ENCODE measurements at places on chromosomes 1 and 21.
A peak's percentile ranks its signal among the peaks of the same experiment; 100 is the strongest.

DNA sequence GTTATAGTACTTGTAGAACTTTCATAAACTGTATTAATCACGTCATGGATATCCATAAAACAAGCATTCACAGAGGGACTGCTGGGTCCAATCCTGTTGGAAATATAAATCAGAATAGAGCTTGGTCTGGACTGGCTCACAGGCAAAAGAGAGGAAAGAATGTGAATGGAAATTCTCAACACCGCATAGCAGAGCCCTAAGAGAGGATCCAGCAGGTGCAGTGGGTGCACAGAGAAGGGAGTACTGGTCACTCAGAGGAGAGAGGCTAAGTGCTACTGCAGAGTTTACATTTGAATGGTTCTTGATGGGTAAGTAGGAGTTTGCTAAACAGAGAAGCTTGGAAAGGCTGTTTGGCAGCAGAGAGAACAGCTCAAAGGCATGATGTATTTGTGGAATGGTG, 231.7 kb downstream of the PAPPA2 start:
- no peak for DNase-seq

GRCh38 chr1:155451199-155451598, 111.4 kb downstream of the ASH1L start:
- no peak for DNase-seq

DNA sequence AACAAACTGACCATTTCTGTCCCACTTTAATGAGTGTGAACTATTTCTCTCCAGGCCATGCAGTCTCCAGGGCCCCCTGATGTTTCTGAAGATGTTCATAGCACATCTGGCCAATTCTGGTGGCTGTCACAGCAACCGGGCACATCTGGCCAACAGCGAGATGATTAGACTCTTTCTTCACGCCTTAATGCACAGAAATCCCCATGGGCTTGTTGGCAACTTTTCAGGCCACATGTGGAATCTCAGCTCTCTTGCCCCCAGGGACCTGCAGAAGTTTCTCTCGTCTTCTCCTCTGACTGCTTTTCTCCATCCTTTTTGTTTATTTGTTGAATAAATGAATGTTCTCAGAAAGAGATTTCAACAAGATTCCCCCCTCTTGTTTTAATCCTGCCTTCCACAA, 71.2 kb upstream of the HMGB4 start:
- no peak for DNase-seq

DNA sequence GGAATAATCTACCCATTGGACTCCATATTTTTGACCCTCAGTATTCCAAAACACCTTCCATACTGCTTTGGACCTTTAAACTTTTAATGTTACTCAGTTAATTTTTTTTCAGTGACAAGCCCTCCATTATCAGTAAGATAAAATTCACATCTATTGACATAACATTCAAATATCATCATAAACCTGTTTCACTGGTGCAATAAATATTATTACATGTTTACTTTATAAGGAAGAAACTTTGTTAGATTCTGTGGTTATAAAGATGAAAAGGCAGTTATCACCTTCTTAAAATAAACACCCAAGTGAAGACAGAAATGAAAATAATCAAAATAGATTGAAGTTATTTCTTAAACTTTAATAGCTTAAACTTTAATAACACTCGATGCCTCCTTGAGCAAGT, 758.5 kb upstream of the ADGRL2 start:
- DNase-seq = no peak

GRCh38 chr1:178371933-178372388, 124.8 kb downstream of the CLEC20A start:
- no peak for DNase-seq

- DNase-seq = no peak
Observed at GRCh38 chr1:172882791-172883386, 167.9 kb downstream of the TNFSF18 start.

DNA sequence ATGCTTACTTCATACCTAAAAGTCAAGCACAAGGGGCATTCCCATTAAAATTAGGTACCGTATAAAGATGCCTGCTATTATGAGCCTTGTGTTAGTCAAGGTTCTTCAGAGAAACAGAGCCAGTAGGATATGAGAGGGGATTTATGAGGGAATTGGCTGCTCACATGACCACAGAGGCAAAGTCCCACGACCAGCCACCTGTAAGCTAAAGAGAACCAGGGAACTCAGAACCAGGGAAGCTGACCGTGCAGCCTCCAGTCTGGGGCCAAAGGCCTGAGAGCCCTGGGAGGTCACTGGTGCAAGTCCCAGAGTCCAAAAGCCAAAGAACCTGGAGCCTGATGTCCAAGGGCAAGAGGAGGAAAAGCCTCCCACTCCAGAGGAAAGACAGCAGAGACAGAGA, 20.0 kb downstream of the PIGM start:
- DNase-seq = no peak

DNA sequence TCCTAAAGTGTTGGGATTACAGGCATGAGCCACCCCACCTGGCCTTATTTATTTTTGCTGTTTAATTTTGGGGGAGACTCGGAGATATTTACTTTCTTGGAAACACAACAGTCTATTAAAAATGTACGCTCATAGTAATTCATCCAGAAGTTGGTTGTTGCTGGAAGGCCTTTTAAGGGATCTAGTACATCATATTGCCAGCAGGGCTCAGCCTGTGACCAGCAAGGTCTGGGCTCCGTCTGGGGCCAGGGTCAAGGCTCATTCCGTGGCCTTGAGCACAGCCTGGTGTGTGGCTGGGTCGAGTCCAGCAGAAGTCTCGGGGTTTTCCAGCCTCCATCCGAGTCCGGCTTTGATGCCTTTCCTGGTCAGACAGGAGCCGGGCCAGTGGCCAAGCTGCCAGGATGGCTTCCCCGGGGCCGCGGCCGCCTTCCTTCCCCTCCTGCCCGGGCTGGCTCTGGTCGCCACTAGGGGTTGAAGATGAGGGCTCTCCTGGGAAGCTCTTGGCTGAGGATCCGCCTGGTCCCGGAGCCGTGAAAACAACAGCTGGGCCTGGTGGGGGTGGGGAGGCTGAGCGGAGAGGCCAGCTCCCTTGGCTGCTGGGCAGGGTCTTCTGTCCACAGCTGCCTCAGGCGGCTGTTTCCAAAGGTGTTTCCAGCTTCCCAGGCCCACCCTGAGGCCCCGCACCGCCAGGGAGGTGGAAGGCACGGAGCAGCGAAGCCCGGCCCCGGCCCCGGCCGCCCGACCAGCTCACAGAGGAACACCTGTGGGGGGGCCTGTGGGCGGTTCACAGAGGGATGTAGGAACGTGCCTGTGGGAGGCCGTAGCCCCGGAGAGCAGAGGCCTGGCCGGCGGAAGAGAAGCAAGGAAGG, 5.1 kb upstream of the VWA1 start:
- DNase-seq = no peak

DNA sequence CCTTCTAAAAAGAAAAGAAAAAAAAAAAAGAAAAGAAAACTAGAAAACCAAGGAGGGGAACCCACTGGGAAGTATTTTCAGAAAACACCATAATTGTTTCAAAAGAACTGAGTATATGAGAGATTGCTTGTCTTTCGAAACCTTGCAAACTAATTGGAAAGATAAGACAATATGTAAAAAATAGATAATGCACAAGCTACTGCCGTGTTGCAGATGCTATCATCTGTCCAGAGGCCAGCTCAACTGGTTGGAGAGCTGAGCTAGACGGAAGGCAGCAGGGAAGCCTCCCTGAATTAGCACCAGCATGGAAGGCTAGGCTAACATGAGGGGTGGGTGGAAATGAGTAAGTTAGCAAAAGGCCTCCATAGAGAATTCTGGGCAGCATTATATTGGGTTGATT, 16.2 kb upstream of the CACHD1 start:
- no peak for DNase-seq

DNA sequence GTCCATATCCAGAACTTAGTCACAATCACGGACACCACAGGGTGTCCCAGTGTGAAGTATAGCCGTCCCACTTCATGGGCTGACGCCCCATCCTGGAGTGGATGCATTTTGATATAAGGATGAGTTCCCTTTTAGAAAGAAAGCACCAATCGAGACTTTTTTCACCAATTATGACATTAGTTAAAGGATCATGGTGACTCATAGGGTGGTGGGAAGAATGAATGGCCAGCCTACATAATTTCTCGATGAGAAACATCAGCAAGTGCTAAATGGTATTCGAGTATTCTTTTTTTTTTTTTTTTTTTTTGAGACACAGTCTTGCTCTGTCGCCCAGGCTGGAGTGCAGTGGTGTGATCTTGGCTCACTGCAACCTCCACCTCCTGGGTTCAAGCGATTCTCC, 38.5 kb upstream of the USP1 start:
- no peak for DNase-seq

DNA sequence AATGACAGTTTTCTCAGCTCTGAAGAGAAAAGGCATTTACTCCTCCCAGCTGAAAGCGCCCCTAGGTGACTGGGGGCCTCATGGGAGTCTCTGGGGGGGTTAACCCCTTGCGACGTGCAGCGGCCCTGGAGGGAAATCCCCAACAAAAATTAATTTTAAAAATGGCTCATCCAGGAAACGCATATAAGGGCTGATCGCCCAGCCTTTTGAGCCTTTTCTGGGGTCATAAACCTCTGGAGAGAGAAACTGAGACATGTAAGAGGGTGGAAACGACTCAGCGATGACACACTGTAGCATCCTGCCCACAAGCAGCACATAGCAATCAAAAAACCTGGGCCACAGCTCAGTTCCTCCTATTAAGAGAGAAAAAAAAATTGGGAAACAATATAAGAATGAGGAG, 20.4 kb upstream of the HPDL start:
- no peak for DNase-seq

DNA sequence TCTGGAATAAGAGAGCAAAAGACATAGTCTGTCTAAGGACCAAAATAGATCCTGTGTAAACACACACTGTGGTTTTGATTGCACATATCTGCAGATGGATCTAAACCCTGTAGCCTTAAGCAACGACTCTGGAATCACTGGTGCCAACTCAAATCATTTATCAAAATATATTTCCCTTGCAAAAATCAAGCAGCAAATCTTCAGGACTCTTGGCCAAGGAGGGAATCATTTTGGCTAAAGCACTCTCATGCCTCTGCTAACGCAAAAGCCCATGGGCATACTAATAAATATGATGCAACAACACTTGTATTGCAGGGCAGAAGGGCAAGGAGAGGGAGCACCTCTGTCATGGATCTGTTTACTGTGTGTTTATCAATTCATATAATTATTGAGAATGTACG, 155.4 kb upstream of the DUSP10 start:
- DNase-seq = no peak

DNA sequence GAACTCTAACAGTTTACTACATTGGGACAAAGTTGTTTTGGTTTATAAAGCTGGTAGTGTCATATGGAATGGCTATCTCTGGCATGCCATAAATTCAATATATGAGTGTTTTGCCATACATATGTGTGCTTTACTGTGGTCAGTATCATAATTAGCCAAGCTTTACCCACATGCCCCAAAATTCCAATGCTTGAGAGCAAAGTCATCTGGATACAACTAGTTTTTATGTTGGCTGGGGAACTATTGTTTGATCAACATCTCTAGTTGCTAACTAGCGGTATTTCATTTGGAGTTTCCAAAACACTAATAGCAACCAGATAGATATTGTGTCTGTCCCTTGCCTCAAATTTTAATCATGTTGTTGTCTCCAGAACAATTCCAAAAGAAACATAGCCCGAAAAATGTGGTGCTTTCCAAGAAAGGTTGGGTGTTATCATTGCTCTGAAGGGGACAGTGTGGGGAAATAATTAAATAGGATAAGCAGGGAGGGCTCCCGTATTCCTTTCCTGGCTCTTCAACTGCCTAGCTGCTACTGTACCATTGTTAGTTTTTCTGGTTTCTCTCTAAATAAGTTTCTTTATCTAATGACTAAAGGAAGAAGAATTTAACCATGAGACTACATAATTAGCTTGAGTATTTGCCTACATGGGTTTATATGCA, 136.1 kb downstream of the TGFB2 start:
- DNase-seq = no peak

DNA sequence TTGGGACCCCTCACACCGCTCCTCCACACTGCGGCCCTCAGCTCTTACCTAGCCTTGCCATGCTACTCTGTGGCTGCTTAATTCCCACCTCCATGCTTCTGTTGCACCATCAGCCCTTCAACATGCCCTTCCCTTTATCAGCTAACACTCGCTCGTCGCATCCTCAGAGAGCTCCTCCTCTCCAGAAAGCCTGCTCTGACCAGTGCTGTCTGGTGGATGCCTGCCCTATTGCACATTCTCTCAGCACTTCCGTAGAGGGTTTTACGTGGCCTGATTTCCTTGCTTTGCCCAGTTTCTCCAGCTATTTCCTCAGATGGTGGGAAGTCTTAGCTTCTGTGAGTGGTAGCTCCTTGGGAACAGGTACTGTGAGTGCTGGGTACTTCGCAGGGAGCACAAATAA, 10.3 kb upstream of the LAD1 start:
- DNase-seq = no peak

DNA sequence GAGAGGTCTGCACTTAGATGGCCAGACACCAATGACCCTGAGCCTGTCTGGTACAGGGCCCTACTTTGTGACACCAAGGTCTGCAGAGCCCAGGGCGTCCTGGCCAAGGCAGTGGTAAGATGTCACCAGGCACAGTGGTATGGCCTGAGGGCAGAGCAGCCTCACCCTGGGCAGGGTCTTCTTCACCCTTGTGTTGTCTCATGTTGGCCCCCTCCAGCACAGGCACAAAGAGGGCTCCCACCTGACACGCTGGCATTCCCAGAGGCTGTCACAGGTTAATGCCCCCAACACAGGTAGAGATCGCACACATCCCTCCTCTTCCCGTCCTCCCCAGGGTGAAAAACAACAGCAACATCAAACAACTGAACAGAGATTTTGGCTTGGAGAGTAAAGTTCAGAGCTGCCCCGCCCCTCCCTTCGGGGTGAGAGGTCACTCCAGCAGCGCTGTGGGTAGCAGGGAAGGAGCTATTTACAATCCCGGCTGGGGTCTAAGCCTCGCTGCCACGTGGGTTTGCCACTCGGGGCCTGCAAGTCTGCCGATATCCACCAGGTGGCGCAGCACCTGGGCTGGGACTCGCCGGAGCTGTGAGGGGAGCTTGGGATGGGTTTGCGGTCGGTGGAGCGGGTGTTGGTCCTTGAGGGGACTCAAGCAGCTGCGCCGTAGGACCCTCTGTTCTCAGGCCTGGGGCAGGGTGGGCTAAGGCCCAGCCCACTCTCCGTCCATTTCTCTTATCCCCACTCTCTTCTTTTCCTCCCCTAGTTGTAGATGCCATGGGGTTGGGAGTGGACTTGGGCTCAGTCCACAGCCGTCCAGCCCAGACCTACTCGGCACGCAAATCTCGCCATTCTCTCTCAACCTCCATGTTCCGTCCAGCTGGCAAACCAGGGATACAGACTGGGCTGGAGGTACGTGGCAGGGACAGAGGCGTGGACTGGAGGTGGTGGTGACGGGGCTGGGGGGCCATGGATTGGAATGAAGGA, 12.7 kb downstream of the EFNA3 start:
- peak; percentile 75 for DNase-seq

DNA sequence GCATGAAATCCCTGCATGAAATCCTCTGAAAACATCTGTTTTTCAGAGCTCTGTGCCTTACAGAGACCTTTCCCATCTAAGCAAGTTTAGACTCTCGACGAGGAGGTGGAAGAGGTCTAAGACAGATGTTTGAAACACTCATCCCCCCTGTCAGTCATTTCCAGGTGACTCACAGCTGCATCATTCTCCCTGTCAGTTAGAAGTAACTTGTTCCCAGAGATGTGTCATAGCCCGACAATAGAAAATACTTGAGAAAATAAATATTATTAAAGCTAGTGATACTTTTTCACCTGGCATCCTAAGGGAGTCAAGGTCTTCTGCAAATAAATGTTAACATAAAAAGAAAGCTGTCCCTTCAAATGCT, 41.6 kb upstream of the SEC16B start:
- no peak for DNase-seq

- DNase-seq = no peak
Observed at GRCh38 chr1:76503736-76504135, 363.5 kb upstream of the ST6GALNAC5 start.

- DNase-seq = no peak
Observed at GRCh38 chr1:248376916-248377315, 1.4 kb downstream of the OR2T6 start.
